ENCODE measurements at places on chromosomes 11 and 22.

- no peak for DNase-seq
Measured at GRCh38 chr22:18071968-18072310, 5.9 kb upstream of the PEX26 start.

- no peak for DNase-seq
Measured at GRCh38 chr11:859394-860131, 16.9 kb downstream of the TSPAN4 start.

DNA sequence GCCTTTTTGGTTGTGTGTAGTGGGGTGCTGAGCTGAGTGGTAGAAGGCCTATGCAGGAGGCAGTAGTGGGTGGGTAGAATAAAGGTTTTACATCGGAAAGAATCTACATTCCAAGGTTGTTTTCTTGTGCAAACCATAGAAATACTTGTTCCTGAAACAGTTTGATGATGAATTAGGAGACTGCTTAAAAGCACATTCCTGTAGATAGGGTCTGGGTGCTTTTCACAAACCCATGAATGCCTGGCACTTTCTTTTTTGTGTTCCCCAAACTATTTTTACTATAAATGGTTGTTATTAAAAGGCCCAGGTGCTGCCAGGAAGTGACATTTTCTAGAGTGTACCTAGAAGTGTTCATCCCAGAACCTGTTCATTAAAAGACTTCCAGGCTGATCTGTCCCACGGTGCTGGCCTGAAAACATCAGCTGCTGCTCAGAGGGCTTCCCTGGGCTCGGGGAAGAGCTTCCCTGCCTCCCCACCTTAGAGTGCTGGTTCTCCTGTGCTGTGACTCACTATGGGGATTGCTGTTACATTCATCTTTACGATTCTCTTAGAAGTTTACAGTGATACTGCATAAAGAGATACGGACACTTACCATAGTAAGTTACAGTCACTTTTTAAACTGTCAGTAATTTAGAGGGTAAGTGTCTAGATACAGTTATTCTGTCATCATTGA, 27.9 kb downstream of the PPFIA1 start:
- no peak for DNase-seq

GRCh38 chr11:115916608-115917007, 412.4 kb upstream of the CADM1 start:
- DNase-seq, result no peak

DNA sequence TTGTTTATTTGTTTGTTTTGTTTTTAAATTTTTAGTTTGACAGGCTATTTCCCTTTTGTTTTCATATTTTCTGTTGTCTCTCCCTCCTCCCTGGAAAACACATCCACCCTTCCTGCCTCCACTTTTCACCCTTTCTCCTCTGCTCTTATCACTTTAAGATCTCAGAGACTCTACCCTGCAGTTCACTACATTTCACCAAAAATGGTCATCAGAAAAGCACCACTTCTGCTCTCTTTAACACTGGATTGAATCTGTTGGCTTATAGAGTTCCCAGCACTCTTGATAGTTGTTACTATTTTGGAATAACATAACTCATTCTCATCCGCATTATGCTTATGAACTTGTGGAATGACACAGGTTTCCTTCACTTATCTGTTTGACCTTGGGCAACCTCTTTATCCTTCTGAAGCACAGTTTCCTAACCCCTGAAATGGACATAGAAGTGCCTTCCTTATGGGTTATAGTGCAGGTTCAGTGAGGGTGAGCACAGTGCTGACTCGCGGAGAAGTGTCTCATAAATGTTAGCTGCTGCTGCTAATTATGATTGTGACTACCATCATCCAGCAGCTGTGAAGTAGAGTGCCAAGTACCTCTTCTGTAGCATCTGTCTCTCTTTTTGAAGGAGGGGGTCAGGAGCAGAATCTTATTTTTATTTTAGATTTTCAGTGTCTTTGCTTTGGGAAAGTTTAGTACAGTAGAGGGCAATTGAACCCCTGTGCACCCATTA, 15.0 kb downstream of the TEAD1 start:
- no peak for DNase-seq
